ENCODE measurements at places on chromosomes 4 and X.

DNA sequence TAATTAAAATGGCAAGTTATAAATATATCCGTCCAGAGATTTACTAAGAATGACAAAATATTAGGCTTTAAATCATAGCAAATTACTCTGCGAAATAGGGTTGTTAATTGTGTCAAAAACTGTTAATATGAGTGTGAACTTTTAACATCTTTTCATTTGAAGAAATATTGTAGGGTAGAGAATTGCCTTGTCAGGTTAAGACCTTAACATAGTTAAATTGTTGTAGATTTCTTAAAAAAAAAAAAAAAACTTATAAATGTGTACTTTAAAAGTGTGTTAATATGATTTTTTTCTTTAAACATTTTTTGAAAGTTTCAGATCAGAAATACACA, 107.7 kb upstream of the TLR2 start:
- DNase-seq = no peak

DNA sequence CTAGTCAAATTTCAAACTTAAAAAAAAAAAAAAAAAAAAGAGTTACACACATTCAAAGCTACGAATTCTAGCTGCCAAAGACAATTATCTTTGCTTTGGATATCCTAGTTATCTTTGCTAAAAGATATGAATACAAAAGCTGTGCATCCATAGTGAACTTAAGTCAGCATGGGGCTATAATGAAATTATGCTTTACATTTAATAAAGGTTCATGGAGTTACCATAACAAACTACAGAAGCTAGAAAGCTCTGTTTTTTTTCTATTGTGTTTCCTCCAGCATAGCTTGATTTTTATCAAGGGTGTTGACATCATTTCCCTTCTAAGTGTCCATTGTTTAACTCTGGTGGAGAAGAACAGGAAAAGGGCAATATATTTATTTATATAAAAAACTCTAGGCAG, 234.1 kb downstream of the ANKRD50 start:
- DNase-seq = no peak

GRCh38 chr4:60201052-60201673, 999.0 kb upstream of the ADGRL3 start:
- DNase-seq = peak; percentile 62

DNA sequence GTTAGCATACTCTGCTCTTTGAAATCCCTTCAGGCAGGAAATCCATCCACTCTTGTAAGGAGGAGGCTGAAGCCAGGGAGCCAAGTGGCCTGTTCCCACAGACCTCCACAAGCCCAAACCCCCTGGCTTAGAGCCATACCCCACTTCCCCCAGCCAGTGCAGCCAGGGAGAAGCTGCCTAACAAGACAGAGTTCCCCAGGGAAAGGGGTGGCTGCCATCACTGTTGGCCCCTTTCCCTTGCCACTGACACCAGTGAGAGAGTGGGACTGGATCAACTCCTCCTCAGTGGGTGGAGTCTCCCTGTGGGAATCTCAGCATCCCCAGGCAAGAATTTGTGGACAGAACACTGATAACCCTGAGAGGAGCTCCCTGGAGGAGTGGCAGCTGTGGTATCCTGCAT, 389.4 kb downstream of the PABPC4L start:
- DNase-seq = no peak

DNA sequence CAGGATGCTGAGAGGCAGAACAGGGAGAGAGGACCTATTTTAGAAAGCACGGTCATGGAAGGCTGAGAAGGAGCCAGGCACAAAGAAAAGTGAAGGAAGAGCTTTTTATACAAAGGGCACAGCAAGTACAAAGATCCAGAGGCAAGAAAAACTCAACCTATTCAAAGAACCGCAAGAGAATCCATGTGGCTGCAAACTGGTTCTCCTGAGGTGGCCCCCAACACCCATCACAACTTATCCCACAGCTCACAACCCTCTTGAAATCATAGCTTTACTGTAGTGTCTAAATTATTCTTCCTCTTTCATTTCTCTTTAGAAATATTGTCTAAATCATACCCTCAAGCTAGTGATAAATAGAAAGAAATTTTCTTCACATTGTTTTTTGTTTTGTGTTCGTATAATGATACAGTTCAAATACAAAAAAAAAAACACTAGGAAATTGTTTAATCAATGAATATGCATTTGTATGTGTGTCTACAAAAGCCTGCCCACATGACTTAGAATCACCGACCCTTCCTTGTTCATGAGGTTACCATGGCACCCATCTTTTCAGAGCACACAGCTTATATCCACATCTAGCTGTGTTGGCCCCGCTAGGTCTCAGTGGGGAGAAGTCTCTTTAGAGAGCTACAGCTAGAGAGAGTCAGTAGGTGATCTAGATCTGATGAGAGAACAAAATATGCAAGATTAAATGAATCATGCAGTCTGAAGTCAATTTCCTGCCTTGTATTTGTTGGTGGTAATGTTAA, 126.9 kb upstream of the DCLK2 start:
- DNase-seq = no peak

- no peak for DNase-seq
These were observed at the start of gene C4orf46 for GRCh38 chr4:158671665-158671914. Gene C4orf46 (minus strand): TSS chr4:158671887. CDS start chr4:158671801, 86 bp downstream.

- DNase-seq = no peak
These were observed 3.2 kb downstream of the TRMT44 start for GRCh38 chr4:8443801-8444200.

GRCh38 chr4:84167093-84167492, 332.0 kb downstream of the NKX6-1 start:
- no peak for DNase-seq

- DNase-seq = no peak
These were observed 37.2 kb downstream of the WDR44 start for GRCh38 chrX:118383120-118383519.

DNA sequence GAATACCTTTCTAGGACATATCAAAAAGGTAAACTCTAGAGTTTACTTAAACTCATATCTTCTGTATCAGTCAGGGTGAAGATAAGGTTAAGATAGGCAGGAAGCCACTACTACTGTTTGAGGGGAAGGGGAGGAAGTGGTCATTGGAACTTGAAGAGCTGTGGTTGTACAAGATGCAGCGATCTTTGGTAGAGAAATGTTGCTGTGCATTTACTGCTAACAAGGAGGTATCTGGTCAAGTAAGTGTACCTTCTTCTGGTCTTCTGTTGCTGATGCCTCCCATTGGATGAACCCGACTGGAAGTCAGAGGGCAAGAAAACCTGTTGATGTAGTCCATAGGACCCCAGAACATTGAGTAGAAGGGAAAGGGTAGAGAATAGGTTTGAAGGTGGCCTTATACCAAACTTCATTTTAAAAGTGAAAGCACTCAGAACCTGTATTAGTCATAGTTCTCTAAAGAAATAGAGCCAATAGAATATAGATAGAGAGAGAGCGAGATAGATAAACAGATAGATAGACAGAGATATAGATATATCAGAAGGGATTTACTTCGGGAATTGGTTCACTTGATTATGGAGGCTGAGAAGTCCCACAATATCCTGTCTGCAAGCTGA, 47.9 kb upstream of the TSPAN5 start:
- no peak for DNase-seq

DNA sequence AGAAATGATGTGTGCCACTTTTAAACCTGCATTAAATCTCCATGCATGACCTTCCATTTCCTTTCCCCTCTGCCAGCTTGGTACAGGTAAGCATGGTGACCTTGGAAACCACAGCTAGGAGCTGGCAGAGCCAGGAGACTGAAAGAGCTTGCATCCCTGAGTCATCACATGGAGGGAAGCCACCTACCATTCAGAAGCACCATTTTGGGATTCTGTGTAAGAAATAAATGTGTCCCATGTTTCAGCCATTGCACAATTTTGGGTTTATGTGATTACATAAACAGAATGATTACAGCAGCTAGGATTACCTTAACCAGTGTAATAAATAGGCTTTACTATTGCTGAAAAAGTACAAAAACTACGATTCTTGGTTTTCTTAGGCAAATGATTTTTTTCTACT, 17.3 kb upstream of the CCDC149 start:
- no peak for DNase-seq

GRCh38 chr4:55008166-55009056, 117.0 kb downstream of the KDR start:
- DNase-seq = no peak

GRCh38 chrX:140050906-140051305, 85.6 kb upstream of the CXorf66 start:
- DNase-seq = peak; percentile 16

DNA sequence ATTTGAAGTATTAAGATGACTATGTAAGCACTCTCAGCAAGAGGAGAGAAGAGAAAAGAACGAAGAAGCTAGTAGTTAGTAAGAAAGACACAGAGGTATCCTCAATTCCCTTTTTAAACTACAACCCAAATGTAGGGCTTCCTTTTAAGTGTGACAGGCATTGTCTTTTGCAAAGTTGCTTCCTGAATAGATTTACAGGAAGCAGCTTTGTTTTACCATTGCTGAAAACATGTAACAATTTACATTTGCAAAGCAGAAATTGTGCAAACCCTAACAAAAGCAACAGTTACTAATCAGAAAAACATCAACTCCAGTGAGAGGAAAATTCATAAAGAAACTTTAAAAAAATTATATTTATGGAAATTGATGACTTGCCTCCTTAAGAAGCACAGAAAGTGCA, 96.4 kb downstream of the FAM13A start:
- DNase-seq = no peak

- DNase-seq = peak; percentile 61
These were observed 8.7 kb downstream of the KIAA1210 start for GRCh38 chrX:119118780-119119395.

DNA sequence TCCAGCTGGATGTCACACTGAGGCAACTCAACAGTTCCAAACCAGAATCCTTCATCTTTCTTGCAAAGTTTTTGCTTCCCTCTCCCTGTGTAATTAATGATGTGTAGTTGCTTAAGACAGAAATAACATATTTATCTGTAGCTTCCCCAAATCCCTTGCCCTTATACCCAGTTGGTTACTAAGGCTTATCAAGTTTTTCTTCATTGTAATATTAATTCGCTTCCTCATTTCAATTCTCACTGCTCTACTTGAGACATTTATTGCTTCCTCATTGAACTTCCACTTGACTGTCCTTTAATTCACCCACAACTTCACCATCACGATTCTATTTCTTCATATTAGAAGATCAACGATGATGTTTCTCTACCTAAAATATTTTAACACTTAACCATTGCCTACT, 386.6 kb upstream of the CPEB2 start:
- no peak for DNase-seq
